ENCODE measurements at places on chromosomes 12 and 14.

GRCh38 chr12:25200703-25201102, 5.7 kb downstream of the ETFRF1 start:
- no peak for DNase-seq

- DNase-seq: no peak
These were observed 20.9 kb downstream of the SDSL start for GRCh38 chr12:113443030-113443539.

GRCh38 chr14:96783043-96783914, 13.9 kb upstream of the VRK1 start:
- no peak for DNase-seq

GRCh38 chr14:95503365-95504134, 12.9 kb downstream of the SYNE3 start:
- no peak for DNase-seq

DNA sequence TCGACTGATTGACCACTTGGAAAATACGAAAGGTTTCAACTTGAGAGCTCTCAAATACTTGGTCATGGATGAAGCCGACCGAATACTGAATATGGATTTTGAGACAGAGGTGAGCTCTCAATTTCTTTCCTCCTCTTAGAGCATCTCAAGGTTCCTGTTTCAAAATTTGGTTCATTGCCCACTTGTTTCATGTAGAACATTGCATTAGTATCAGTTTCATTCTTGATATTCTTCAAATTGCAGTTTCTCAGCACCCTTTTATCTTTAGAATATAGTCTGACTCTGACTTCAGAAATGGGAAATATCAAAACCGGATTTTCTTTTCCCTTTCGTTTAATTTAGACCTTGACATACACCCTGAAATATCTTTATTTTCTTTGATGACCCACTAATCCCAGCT, 8.8 kb downstream of the DDX47 start:
- DNase-seq: no peak

- no peak for DNase-seq
These were observed 1093.7 kb downstream of the SLC6A15 start for GRCh38 chr12:83818881-83819280.

GRCh38 chr12:121212875-121213274, 2.9 kb downstream of the P2RX4 start:
- no peak for DNase-seq

DNA sequence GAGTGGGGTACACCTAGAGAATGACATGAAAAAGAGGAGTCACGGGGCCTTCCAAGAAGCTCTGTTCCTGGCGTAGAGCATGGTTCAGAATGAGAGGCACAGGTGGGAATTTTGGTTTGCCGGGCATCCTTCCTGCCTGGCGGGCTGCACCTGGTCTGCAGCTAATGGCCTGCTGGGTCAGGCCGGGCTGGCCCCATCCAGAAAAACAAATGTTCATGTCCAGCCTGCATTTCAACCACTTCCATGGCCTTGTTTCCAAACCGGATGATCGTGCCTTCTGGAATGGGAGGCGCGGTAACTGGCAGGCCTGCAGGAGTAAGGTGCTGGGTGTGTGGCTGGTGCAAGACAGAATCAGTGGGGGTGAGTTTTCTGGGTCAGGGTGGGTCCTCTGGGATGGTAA, 14.4 kb downstream of the TEAD4 start:
- no peak for DNase-seq

GRCh38 chr14:36955376-36955775, 217.0 kb downstream of the SLC25A21 start:
- DNase-seq: no peak

DNA sequence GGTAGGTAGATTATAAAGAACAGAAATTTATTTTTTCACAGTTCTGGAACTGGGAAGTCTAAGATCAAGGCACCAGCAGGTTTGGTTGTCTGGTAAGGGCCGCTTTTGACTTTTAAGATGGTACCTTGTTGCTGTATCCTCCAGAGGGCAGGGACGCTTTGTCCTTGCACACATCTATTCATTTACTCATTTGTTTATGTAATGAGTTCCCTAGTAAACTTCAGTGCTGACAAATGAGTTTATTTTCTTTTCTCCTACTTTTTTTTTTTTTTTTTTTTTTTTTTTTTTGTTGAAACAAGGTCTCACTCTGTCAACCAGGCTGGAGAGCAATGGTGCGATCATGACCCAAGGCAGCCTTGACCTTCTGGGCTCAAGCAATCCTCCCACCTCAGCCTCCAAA, 195.7 kb downstream of the FBXL14 start:
- DNase-seq: peak; percentile 9

DNA sequence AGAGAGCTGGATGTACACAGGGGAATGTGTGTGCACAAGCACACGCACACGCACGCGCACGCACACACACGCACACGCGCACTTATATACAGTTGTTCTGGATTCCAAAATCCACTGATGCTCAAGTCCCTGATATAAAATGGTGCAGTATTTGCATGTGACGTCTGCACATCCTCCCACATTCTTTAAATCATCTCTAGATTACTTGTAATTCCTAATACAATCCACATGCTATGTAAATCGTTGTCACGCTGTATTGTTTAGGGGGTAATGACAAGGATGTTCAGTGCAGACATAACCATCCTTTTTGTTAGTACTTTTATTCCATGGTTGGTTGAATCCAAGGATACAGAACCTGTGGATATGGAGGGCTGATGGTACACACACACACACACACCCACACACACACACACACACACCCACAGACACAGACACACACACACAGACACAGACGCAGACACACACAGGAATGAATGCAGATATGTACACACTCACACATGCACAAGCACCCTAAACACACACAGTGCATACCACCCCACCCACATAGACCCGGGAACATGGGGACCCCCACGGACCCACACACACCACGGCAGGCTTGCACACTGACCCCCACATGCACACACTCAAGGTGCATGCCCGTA, 188.5 kb upstream of the PRMT8 start:
- no peak for DNase-seq

DNA sequence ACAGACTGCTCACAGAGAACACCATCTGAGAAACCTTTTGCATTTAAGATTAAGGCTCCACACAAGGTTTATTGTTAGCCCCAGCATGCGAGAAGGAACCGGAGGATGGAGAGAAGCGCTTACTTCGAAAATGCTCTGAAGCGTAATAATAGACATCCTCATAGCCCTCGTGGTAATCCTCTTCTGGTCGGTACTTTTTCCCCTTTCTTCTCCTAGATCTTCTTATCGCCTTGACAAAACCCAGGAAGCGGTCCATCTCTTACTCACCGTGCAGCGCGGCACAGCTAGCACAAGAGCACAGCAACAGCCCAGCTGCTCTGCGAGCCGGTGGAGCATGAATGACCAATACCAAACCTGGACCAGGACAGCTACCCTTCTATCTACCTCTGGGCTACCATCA, 125.1 kb upstream of the GRIP1 start:
- no peak for DNase-seq

GRCh38 chr12:21456291-21456780, 18.9 kb downstream of the PYROXD1 start:
- no peak for DNase-seq

DNA sequence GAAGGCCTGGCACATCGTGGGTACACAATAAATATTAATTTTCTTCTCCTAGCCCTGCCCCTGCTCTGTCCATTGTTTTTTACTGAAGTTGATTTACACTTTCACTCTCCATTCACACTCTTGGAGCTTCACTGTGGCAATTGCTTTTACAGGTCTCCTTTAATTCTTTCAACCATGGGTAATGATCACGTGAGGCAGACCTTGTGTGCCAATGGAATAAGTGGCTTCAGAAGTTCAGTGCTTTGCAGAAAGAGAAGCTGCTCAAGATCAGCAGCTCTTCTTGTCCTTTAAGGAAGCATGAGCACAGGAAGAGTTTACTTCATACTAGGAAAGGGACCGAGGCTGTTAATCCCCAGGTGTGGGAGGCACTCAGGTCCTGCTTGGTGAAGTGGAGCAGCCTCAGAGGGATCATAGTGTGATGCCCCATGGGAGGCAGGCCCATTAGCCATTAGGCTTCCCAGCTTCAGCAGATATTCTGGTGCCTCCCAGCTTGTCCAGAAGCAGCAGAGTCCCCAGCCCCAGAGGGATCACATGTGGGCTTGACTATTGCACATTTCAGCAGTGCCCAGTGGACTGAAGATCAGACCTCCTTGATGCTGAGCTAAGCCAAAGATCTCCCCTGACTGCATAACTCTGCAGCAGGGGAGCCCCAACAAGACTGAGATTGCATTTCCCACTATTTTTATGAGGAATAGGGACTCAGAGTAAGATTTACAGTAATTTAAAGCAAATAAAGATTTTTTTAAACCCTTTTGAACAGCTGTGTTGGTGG, 5.0 kb upstream of the SLC35F4 start:
- DNase-seq: no peak

DNA sequence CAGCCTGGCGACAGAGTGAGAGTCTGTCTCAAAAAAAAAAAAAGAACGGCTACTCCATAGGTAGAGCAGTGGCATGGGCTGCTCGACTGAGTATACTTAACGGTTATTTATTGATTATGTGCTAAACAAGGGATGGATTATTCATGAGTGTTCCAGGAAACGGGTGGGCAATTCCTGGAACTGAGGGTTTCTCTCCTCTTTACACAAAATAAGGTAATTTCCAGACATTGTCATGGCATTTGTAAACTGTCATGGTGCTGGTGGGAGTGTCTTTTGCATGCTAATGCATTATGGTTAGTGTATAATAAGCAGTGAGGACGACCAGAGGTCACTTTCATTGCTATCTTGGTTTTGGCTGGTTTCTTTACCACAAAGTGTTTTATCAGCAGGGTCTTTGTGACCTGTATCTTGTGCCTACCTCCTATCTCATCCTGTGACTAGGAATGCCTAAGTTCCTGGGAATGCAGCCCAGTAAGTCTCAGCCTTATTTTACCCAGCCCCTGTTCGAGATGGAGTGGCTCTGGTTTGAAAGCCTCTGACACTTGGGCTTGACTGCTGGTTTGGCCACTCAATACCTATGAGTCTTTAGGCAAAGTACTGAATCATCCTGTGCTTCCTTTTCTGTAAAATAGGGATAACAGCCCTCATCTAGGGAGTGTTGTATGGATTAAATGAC, 3.2 kb downstream of the DGLUCY start:
- no peak for DNase-seq

DNA sequence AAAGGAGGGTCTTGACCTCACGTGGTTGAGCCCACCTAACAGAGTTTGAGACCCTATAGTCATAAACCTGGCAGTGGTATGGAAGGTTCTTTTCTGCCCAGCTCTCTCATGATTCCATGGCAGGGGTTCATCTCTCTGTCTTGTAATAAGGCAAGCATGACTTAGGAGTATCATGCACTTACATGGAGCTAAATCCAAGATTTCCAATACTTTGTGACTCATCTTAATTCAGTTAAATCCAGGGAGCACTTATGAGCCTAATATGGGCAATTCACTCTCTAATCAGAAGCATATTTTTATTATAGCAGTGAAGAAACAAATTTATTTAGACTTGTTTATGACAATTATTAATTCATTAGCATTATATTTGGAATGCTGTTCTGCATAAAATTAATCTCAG, 131.8 kb upstream of the CPSF6 start:
- DNase-seq: no peak

DNA sequence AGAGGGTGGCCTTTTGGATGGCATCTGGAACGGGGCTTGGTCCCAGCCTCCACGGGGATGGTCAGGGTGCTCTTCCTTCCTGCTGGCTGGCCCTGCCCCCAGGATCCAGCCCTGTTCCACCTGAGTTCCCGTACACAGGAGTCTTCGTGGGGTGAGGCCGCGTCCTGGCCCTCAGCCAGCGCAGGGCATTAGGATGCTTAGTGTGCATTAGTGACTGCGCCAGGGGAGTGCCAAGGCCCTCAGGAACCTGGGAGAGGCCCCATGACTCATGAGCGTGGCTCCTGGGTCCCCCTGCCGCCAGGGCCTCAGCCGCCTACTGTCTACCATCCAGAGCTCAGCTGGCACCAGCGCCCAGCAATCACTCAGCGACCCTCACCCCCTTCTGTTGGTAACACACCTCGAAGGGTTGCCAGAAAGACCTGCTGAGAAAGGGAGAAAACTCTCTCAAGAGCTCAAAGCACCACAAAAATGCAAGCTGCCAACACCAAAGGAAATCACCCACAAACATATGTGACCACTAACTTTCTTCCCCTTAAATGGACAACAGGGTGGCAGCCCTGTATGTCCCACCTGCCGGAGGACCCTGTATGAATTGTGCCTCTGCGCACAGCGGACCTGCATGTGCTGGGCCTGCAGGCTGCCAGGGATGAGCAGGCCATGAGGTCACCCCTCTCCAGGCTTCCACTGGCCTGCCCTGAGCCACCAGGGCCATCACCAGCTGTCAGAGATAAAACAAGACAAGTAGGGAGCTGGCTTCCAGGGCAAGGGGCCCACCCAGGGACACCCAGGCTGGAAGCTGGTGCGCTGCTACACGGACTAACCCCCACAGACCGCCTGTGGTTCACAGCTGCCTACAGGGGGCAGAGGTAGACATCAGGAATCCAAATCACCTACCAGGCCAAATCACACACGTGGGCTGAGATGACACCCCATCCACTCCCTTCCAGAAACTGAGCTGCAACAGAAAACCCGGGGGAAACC, 28.7 kb downstream of the CCDC85C start:
- no peak for DNase-seq

GRCh38 chr12:46370380-46370734, 2.2 kb downstream of the SLC38A2 start:
- DNase-seq: no peak

DNA sequence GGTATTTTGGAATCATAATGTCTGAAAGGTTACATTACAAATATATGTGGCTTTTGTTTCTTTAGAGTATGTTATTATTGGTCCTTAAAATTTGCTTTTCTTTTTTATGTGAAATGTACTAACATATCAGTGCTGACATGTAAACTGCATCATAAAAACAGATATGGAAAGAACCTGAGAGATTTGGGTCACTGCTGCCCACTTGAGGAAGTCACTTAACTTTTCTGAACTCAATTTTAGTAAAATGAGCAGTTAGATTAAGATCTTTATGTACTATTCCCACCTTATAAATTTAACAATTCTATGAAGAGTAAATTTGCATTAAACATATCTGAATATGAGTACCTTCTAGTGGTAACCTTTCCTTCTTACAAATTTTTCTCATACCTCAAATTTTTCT, 7.5 kb downstream of the PTGR2 start:
- DNase-seq: no peak

DNA sequence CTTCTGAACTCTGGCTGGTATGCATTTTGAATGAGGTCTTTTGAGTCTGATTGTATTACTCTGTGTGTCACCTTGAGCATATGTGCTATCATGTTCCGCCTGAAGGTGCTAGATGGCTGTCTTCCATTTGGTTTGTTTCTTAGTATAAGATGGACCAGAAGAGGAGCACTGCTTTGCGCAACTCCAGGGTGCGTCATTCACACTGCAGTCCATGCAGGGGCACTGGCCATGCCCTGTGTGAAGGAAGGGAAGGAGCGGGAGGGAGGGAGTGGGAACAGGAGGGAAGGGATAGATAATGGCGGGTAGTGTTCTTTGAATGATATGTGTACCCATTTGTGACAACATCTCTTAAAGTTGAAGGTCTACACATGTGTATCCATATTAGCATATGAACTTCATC, 8.2 kb downstream of the ZFHX2 start:
- no peak for DNase-seq

DNA sequence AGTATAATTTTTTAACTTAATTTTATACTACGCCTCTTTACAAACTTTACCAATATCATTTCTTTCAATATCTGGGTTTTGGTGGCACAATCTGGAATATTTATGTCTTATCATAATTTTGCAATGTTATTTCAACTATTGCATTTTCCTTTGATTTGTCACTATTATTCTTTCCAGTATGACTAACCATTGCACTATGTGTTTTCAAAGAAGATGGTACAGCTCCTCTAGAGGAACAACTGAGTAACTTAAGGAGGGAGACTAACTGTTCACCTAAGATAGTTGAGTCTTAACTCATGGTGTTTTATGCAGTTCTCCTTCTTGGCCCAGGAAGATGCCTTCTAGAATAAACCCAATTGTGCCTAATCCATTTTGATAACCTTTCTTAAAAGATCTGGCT, 60.5 kb upstream of the KIF21A start:
- no peak for DNase-seq
